ENCODE measurements at places on chromosomes 1 and 21.

- DNase-seq: no peak
Observed at GRCh38 chr1:222653178-222653827, 35.4 kb downstream of the MIA3 start.

DNA sequence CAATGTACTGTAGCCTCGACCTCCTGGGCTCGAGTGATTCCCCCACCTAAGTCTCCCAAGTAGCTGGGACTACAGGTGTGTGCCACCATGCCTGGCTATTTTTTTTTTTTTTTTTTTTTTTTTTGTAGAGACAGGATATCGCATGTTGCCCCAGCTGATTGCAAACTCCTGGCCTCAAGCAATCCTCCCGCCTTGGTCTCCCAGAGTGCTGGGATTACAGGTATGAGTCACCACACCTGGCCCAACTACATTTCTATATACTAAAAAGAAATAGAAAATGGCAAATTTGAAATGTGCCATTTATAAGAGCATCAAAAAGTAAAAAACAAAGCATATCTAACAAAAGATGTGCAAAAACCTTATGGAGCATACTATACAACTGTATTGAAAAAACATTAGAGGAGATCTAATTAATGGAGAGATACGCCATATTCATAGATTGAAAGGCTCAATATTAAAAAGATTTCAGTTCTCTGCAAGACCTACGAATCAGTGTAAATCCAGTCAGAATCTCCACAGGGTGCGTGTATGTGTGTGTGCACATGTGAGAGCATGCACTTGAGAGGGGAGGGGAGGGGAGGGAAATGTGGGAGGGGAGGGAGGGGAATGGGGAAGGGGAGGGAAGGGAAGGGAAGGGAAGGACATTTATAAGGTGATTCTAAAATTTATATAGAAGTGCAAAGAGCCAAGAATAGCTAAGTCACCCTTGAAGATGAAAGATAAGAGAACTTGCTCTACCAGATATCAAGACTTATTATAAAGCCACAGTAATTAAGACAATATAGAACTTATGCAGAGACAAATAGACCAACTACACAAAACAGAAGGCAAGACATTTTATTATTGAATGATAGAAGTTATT, 15.5 kb upstream of the PADI4 start:
- DNase-seq: no peak

GRCh38 chr1:17995480-17995879, 112.1 kb upstream of the IGSF21 start:
- no peak for DNase-seq

DNA sequence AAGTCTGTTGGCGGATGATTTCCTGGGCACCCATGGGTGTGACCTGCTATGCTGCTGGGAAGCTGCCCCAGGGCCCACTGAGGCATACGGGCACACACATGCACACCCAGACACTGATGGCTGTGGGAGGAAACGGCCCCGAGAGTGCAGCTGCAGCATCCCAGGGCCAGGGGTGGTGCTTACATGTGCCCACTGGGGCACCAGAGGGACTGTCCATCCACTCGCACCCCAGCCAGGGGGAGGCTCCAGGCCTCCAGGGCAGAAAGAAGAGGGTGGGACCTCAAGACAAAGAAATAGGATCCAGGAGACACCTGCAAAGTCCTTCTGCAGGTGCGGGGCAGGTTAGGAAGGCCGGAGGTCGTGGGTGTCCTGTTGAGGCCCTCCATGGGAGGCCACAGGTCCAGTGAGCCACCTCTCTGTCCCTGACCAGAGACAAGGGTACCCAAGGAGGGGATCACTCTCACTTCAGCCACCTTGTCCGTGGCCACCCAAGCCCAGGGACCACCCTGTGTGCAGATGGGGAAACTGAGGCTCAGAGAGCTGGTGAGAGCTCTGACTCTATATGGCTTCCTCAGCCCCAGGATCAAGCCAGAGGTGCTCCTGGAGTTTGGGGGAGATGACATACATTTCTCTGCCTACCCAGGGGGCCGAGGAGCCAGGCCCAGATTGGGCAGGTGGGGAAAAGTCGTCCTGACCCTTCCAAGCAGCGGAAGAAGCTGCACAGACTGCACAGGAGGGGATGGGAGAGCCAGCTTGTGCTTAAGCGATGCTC, 57.1 kb downstream of the WNT9A start:
- DNase-seq: no peak

DNA sequence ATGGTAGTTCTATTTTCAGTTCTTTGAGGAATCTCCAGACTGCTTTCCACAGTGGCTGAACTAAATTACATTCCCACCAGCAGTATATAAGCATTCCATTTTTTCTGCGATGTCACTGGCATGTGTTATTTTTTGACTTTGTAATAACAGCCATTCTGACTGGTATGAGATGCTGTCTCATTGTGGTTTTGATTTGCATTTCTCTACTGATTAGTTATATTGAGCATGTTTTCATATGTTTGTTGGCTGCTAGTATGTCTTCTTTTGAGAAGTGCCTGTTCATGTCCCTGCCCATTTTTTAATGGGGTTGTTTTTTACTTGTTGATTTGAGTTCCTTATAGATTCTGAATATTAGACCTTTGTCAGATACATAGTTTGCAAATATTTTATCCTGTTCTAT, 87.9 kb downstream of the RPS6KC1 start:
- DNase-seq: no peak

GRCh38 chr1:156920233-156921052, at the start of gene LRRC71:
Gene LRRC71, plus strand, starts transcription at chr1:156920632. Its CDS starts 172 bp downstream, at chr1:156920804.
- peak; percentile 17 for DNase-seq

DNA sequence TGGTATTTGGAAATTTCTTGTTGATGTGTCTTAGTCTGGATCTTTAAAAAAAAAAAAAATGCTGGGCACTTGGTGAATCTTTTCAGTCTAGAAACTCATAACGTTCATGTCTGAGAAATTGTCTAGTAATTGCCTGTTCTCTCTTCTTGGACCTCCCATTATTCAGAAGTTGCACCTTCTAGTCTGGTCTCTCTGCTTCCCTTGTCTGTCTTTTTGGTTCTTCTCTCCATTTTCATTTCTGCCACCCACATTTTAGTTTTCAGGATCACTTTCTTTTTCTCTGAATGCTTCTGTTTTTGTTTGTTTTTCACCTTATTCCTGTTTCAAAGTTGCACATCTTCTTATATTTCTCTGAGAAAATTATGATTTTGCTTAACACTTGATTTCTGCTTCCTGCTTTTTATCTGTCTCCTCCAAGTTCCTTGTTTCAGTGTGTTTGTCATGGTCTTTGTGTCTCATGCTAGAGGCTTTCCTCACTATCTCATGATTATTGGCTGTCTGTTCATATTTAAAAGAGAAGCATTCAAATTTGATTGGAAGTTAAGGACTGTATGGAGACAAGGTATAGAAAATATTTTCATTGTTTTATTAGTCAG, 21.3 kb downstream of the BACE2 start:
- no peak for DNase-seq

DNA sequence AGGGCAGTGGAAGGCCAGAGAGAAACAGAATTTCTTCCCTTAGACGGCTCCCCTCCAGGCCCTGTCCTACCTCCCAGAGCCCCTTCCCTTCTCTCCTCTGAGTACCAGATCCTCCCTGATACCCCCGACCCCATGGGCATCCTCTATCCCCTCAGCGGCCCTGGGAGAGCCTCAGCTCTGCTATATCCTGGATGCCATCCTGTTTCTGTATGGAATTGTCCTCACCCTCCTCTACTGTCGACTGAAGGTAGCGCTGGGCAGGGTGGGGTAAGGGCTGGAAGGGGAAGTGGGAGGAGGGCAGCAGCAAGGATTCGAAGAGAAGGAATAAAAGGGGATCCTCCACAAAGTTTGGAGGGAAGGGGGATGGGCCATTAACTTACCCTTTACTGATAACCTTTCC, 2.7 kb downstream of the FCER1G start:
- no peak for DNase-seq

- DNase-seq: no peak
Observed at GRCh38 chr1:22107126-22107525, 35.8 kb downstream of the WNT4 start.
